Naive thymus-derived CD4-positive, alpha-beta T cell (primary cell): ENCODE measurements at places on chromosomes 2 and 18. TPM values are rescaled to one million over a fixed set of nuclear protein-coding genes. Genes with fewer than 3 reads are reported as not detected.

DNA sequence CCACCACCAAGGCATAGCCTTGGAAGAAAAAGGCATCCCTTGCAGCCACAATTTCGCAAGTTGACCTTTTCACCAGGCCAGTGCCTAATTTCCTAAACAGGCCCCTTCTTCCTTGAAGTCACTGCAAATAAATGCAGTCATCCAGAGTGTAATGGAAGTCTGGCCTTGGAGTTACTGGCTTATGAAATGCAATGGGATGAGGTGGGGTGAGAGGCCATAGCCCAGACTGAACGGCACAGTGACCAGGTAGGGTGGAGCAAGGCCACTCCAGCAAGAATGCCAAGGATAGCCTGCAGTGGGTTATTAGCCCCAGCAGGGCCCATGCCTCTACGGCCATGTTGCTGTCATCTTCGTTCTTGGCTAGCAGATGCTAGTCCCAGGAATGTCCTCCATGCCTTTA is 68.4 kb downstream of the BCL11A start:
- DNase-seq = no peak

GRCh38 chr2:557635-558301 is 119.4 kb downstream of the TMEM18 start:
- no peak for DNase-seq

- no peak for DNase-seq
Measured at GRCh38 chr2:179861027-179861415, 391 bp downstream of the ZNF385B start.

- DNase-seq = no peak
Measured at GRCh38 chr2:110834134-110834827, 101.9 kb downstream of the ACOXL start.

The SNED1 gene
- total RNA-seq = 56.3 TPM

DNA sequence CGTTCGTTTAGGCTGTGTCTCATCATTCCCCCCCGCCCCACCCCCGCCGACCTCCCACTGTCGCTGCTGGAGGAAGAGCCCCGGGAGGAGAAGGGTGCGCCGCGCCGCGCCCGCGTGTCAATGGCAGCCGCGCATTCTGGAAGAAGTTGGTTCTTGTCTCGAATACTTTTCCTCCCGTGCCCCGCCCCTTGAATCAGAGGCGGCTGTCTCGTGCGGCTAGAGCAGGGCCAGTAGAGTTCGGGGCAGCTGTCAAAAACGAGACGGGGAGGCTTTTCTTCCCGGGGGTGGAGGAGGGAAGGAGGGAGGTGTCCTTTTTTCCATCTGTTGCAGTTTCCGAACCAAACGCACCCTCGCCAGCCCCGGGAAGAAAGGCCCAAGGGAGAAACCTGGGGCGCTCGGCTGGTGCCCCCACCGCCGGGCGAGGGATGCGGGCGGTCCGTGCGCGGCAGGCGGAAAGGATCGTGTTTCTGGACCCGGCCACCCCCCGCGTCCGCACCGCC is 410 bp upstream of the TGIF1 start:
- peak; percentile 74 for DNase-seq

DNA sequence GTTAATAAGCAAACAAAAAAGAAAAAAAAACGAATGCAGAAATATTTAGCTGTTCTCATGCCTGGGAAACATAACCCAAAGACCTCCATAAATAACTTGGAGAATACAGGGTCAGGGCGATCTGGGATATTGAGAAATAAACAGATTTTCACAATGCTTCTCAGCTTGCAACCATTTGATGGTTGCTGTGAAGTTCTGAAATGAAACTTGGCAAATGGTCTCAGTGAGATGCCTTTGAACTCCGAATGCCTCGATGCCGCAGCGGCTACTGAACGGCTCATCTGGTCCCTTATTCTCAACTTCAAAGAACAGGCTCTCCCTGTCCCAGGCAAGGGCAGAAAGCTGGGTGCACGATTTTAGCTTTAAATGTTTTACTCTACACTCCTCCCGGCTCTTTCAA is 78.1 kb downstream of the ZNF516 start:
- no peak for DNase-seq

The ABCB6 gene
- 4.1 TPM for total RNA-seq

The CERKL gene
- not detected for total RNA-seq

GRCh38 chr2:45843136-45843535 is 191.7 kb downstream of the PRKCE start:
- no peak for DNase-seq

The MIB1 gene
- total RNA-seq = 19.1 TPM

DNA sequence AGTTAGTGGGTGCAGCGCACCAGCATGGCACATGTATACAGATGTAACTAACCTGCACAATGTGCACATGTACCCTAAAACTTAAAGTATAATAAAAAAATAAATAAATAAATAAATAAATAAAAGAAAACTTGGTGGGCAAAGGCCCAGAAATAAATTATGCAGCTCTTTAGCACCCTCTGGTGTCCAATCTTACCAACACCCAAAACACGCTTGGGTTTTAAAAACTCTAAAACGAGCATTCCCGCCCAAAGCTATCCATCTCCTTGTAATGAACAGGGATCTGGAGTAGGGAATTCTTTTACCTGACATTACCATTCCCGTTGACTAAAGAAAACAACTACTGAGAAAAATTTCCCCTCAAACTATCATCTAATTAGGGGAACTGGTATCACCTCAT is 2005.9 kb upstream of the CELF4 start:
- DNase-seq = no peak

DNA sequence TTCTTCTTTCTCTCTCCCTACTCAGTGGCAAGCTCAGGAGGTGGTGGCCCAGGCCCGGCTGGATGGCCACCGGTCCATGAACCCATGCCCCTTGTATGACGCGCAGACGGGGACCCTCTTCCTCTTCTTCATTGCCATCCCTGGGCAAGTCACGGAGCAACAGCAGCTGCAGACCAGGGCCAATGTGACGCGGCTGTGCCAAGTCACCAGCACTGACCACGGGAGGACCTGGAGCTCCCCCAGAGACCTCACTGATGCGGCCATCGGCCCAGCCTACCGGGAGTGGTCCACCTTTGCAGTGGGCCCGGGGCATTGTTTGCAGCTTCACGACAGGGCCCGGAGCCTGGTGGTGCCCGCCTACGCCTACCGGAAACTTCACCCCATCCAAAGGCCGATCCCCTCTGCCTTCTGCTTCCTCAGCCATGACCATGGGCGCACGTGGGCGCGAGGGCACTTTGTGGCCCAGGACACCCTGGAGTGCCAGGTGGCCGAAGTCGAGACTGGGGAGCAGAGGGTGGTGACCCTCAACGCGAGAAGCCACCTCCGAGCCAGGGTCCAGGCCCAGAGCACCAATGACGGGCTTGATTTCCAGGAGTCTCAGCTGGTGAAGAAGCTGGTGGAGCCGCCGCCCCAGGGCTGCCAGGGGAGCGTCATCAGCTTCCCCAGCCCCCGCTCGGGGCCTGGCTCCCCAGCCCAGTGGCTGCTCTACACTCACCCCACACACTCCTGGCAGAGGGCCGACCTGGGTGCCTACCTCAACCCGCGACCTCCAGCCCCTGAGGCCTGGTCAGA is 1.8 kb downstream of the NEU2 start:
- DNase-seq = no peak

- no peak for DNase-seq
Measured at GRCh38 chr2:197929886-197930227, 125.5 kb downstream of the PLCL1 start.

The MOGAT1 gene
- not detected for total RNA-seq

DNA sequence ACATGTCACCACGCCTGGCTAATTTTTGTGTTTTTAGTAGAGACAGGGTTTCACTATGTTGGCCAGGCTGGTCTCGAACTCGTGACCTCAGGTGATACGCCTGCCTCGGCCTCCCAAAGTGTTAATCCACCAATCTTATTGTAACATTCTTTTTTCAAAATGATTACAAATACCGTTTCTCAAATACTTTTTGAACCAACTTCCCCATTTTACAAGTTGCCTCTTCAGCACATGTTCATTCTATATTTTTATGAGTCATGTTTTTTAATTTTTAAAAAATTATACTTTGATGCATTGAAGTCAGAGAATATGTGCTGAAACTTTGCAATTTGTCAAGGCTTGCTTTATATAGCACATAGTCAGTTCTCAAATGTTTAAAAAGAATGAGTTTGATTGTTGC is 58.2 kb downstream of the QPCT start:
- no peak for DNase-seq

DNA sequence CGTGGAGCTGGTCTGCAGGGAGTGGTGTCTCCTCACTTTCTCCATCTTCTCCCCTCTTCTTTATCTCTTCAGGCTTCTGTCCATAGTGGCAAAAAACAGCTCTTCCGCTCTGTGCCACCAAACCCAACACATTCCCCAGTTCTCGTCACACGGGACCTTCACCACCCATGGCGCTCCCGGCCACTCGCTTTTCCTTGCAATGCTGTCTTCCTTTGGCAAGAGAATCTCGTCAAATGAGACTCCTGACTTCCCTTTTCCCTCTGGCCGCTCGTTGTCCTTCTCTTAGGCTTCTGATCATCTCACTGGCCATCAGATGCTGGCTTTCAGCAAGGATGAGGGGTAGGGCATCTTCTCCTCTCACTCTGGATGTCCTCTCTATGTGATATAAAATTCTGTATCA is 72.9 kb downstream of the DCDC2C start:
- DNase-seq = no peak
